ENCODE measurements at places on chromosomes 3 and 15.
A peak's percentile ranks its signal among the peaks of the same experiment; 100 is the strongest.

- DNase-seq = peak; percentile 70
These were observed 880 bp downstream of the NISCH start for GRCh38 chr3:52456169-52456799.

GRCh38 chr3:60240492-60240891, 1010.8 kb downstream of the FHIT start:
- DNase-seq = no peak

DNA sequence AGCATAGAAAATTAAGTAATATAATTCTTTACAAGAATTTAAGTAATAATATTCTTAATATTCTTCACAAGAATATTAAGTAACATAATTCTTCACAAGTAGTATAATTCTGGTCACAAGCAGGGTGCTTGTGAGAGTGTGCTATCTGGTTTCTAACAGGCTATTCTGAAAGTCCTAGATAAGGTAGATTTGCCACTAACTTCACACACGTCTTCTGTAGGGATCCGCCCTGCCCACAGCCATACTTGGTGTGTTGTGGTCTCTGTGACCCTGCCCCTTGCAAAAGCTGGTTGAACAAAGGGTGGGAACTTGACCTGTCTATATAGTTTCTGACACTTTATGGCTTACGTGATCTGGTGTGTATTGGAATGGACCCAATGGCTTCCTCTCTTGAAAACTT, 253.4 kb upstream of the MDFIC2 start:
- DNase-seq = no peak

- DNase-seq = peak; percentile 66
These were observed 215.6 kb upstream of the RBMS3 start for GRCh38 chr3:29065211-29065785.

GRCh38 chr15:46413799-46414198, 779.0 kb downstream of the SQOR start:
- DNase-seq = no peak

GRCh38 chr3:177836671-177837070, 639.4 kb upstream of the TBL1XR1 start:
- no peak for DNase-seq

DNA sequence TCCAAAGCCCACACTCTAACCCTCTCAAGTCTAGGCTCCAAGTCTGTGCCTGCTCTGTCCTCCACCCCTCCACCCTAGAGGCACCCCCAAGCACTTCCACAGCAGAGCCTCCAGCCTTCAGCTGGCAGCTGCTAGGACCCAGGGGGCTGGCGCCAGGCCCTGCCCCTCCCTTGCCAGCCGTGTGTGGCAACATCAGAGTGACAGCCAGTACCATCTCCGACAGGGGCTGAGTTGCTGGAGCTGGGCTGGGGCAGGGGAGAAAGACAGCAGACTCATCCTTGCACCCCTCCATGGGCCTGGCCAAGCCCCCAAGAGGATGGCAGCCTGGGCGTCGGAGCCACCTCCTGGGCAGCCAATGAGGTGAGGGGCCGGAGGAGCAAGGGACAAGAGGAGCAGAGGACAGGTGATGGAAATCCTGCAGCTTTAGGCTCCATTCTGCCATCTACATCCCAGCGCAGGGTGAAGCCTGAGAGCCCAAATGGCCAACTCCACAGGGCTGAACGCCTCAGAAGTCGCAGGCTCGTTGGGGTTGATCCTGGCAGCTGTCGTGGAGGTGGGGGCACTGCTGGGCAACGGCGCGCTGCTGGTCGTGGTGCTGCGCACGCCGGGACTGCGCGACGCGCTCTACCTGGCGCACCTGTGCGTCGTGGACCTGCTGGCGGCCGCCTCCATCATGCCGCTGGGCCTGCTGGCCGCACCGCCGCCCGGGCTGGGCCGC, at the start of gene GPR62:
TSS of gene GPR62 (plus strand) at position 207 of the 718 bp plus-strand sequence. CDS start at position 479, 272 bp downstream.
- DNase-seq = peak; percentile 63

DNA sequence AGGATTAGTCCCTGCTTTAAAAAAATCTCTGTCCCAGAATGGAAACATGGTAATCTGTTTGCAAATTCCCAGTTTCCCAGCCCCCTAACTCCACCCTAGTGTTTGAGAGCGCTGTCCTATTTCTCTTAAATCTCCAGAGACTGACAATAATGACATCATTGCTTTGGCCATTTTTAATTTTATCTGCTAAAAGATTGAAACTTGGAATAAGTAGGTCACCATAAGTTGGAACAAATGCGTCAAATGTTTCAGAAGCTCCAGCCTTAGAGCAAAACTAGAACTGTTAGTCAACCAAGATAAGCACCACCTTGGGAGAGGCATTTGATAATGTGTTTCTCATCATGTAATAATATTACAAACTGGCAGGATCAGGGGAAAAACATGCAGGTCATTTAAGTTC, 25.7 kb upstream of the MB21D2 start:
- DNase-seq = no peak

DNA sequence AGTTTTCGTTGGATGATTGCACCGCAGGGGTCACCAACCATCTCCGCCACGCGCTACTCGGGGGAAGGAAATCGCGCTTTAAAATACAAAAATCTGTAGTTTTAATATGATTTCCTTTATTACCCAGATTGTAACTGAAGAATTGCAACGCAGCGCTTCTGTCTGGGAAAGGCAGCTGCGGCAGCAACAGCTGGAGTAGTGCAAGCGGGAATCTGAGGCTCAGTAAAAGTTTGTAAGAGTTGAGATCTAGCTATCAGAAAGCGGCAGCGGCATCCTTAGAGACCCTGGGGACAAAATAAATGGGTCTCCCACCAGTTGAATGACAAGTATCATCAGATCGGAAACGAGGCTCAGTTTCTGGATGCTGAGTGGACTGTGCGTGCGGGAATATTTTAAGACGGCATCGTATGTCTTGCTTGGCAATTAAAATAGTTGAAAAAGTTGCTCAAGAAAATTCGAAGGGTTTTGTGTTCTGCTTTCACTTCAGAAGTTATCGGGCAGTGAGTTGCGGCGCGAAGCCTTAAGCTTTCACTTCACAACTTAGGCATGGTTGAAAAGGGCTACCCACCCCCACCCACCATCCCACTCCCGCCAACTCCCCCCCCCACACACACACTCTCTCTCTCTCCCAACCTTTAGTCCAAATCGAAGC, 2.7 kb downstream of the MECOM start:
- peak; percentile 47 for DNase-seq

DNA sequence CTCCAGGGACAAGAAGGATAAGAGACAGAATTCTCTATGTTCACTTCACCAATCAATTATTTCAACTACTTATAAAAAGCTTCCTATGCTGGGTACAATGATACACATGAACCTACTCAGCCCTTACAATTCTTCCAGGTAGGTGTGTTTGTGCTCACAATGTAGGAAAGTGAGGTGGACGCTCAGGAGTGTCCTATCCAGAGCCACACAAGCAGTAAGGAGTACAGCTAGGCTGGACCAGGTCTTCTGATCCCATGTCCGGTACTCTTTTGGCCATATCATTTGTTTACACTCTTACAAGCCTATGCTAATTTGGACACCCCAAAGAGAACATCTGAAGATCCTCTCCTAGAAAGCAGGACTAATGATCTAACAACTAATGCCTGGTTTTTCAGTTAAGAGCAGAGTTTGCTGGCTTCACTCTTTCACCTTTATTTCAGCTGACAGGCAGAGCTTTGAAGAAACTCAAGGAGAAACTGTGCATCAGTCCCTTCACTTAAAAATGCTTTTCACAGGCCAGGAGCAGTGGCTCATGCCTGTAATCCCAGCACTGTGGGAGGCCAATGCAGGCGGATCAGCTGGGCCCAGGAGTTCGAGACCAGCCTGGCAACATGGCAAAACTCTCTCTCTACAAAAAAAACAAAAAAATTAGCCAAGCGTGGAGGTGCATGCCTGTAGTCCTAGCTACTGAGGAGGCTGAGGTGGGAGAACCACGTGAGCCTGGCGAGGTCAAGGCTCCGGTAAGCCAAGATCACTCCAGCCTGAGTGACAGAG, 27.5 kb downstream of the IGF2BP2 start:
- no peak for DNase-seq

Data from Right ventricle myocardium inferior (tissue), 1 donor.